Psoas muscle (tissue), 8 donors: ENCODE measurements at places on chromosomes 3 and 15. TPM values are rescaled to one million over a fixed set of nuclear protein-coding genes. Genes with fewer than 3 reads are reported as not detected.

DNA sequence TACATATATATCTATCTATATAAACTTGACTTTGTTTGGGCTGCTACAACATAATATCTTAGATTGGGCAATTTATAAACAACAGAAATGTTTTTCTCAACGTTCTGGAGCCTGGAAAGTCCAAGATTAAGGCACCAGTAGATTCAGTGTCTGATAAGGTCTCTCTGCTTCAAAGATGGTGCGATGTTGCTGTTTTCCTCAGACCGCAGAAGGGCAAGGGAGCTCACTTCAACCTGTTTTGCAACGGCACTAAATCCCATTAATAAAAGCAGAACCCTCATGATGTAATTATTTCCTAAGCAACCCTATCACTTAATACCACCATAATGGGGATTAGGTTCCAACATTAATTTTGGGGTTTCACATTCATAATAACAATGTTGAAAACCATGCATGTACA is 1134.8 kb downstream of the NSUN3 start:
- H3K36me3 ChIP-seq, result no peaks in the 10 kb centered on the region
- no peaks in the 10 kb centered on the region for H3K27me3 ChIP-seq
- no peak overlapping the region for H3K4me3 ChIP-seq
- H3K27ac ChIP-seq, result no peak overlapping the region
- no peaks in the 10 kb centered on the region for H3K4me1 ChIP-seq
- no peak for DNase-seq

DNA sequence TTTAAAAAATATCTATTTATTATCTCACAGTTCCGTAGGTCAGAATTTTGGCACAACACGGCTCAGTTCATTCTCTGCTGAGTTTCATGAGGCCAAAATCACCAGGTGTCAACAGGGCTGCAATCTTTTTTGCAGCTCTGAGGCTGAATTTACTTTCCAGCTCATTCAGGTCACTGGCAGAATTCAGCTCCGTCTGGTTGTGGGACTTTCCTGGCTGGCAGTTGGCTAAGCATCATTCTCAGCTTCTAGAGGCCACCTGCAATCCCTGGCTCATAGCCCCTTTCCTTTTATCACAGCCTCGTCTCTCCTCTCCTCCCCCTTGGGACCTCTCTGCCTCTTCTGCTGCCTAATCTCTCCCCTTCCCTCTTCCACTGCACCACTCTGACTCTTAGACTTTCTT is 174.0 kb upstream of the WNT5A start:
- H3K27me3 ChIP-seq, result no peaks in the 10 kb centered on the region
- no peaks in the 10 kb centered on the region for H3K36me3 ChIP-seq
- no peak for DNase-seq
- H3K4me1 ChIP-seq, result no peaks in the 10 kb centered on the region
- H3K4me3 ChIP-seq, result no peak overlapping the region

GRCh38 chr3:40623567-40623966 is 98.8 kb downstream of the ZNF621 start:
- no peaks in the 10 kb centered on the region for H3K27me3 ChIP-seq
- no peak for DNase-seq
- H3K4me3 ChIP-seq, result no peak overlapping the region
- no peak overlapping the region for H3K27ac ChIP-seq
- H3K4me1 ChIP-seq, result no peaks in the 10 kb centered on the region

DNA sequence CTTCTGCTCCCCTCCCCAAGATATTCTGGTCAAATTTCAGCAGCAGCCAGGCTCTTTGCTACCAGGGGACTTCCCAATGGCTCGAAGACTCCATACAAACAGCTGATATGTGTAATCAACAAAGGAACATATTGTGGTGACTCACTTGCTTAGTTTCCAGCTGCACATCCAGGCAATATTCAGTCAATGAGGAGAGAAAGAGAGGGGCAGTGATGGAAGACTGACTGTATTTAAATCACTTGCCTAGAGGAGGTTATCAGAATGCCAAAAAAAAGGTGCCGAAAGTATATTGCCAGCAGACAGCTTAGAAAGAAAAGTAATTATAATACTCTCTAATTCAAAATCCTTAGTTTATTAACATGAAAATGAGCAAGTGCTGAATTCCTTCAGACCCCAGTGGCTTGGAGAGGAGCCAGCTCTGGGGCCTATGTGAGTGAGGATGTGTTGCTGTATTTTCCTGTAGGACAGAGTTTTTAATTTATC is 236.5 kb downstream of the LRTM1 start:
- no peak overlapping the region for H3K27ac ChIP-seq
- no peak overlapping the region for H3K4me3 ChIP-seq
- DNase-seq, result no peak
- no peaks in the 10 kb centered on the region for H3K4me1 ChIP-seq
- no peaks in the 10 kb centered on the region for H3K36me3 ChIP-seq

DNA sequence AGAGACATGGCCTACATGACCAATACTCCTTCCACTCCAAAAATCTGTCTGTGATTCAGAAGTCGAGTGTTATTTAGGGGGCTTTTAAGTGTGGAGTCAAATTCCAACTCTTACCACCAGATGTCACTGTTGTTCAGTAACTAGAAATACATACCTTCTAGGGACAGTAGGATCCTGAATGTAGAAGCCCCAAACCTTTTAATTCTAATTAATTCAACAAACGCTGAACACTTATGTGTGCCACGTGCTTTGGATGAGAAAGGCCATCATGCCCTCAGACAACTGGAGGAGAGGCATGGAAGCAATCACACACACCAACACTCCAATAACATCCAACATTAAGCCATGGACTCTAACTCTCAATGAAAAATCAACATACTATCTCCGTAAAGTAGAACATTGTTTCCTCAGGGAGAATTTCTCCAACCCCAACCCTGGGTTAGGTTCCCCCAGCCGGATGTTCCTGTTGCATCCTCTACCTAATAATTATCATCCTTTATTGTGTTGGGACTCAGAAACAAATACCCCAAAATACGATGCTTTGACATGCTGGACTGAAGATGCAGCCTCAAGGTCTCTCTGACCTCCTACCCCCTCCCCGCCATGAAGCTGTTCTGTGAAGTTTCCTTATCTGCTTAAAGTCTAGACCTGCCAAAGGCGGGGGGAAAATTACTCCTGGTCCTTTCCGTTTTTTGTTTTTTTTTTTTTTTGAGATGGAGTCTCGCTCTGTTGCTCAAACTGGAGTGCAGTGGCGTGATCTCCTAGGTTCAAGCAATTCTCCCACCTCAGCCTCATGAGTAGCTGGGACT is 8.0 kb upstream of the CCDC13 start:
- no peaks in the 10 kb centered on the region for H3K36me3 ChIP-seq
- H3K27me3 ChIP-seq, result no peaks in the 10 kb centered on the region
- no peak overlapping the region for H3K4me3 ChIP-seq
- no peak overlapping the region for H3K27ac ChIP-seq

DNA sequence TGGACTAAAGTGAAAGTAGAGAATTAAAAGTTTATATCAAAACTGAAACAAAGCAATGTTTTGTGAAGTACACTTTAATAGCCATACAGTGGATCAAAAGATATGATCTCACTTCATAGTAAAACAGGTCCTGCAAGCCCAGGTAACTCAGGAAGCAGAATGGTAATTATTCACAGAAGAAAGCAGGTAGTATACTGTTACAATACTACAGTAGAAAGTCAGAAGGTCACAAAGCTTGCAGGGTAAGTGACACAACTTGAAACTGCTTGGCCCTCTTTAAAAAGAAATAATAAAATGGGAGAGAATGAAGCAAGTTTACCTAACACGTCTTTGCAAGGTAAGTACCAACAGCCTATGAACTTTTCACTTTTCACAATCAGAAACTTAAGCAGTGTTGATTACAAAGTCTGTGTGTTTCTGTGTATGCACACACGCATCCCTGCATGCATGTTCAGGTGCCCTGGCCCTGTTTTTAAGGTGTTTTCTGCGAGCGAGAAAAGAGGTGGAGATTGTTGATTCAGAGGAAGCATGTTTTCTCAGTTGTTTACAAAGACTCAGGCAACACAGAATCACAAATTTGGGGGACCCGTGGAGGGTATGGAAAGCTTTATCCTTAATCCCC is at the start of gene NAALADL2:
Gene NAALADL2, plus strand, starts transcription at position 221 of the 622 bp plus-strand sequence.
- H3K36me3 ChIP-seq, result no peaks in the 10 kb centered on the region

DNA sequence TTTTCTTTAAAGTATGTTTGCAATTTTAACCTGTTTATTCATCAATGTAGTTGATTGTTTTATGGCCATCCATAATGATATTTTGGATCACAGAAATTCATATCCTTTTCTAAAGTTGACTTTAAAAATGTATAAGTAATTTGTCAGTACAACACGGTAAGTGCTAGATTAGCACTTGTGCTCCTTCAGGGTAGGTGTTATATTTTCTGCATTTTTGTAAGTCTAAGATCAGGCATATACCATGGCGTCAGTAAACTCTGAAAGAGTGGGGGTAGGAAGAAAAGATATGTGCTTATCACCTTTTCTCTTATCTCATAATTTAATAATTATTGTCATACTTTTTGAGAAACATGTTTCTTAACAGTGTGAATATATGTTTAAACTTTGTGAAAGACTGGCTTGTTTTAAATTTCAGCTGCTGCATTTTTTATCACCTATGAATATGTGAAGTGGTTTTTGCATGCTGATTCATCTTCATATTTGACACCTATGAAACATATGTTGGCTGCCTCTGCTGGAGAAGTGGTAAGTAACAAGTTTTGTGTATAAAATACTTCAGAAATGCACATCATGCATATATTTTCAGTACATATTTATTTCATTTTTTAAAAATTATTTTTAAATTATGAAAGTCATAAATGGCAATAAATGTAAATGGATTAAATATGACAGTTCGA is 22.1 kb downstream of the SLC25A26 start:
- H3K27me3 ChIP-seq, result no peaks in the 10 kb centered on the region
- H3K36me3 ChIP-seq, result peaks cover 2% of the 10 kb centered on the region
- H3K4me3 ChIP-seq, result no peak overlapping the region
- H3K27ac ChIP-seq, result no peak overlapping the region
- no peaks in the 10 kb centered on the region for H3K4me1 ChIP-seq
- DNase-seq, result no peak

- DNase-seq, result no peak
- no peak overlapping the region for H3K27ac ChIP-seq
- no peaks in the 10 kb centered on the region for H3K27me3 ChIP-seq
- no peak overlapping the region for H3K4me3 ChIP-seq
Measured at GRCh38 chr3:124883766-124884473, 3.2 kb downstream of the ITGB5 start.

DNA sequence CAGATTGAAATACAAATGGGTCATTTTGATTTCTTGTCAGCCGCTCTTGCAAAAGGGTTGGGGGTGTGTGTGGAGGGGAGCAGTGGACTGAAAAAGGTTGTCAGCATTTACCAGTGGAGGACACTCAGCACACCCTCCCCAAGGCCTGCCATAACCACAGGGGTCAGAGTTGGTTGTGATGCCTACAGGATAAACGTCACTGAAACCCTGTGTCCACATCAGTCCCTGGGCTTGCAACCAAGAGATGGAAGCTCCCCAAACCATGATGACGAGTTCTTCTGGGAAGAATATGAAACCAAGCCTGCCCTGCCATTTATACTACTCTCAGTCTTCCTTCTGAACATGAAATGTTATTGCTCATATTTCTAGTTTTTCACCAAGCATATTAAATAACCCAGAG is 54.0 kb upstream of the UMPS start:
- no peak overlapping the region for H3K4me3 ChIP-seq
- peak; percentile 50 for DNase-seq
- peak overlapping the region; percentile 69 for H3K27ac ChIP-seq
- H3K36me3 ChIP-seq, result peaks cover 73% of the 10 kb centered on the region
- no peaks in the 10 kb centered on the region for H3K27me3 ChIP-seq

GRCh38 chr15:57205996-57206395 is 170.3 kb upstream of the CGNL1 start:
- H3K36me3 ChIP-seq, result no peaks in the 10 kb centered on the region
- no peak overlapping the region for H3K4me3 ChIP-seq
- peaks cover 9% of the 10 kb centered on the region for H3K4me1 ChIP-seq
- H3K27me3 ChIP-seq, result no peaks in the 10 kb centered on the region
- H3K27ac ChIP-seq, result no peak overlapping the region

DNA sequence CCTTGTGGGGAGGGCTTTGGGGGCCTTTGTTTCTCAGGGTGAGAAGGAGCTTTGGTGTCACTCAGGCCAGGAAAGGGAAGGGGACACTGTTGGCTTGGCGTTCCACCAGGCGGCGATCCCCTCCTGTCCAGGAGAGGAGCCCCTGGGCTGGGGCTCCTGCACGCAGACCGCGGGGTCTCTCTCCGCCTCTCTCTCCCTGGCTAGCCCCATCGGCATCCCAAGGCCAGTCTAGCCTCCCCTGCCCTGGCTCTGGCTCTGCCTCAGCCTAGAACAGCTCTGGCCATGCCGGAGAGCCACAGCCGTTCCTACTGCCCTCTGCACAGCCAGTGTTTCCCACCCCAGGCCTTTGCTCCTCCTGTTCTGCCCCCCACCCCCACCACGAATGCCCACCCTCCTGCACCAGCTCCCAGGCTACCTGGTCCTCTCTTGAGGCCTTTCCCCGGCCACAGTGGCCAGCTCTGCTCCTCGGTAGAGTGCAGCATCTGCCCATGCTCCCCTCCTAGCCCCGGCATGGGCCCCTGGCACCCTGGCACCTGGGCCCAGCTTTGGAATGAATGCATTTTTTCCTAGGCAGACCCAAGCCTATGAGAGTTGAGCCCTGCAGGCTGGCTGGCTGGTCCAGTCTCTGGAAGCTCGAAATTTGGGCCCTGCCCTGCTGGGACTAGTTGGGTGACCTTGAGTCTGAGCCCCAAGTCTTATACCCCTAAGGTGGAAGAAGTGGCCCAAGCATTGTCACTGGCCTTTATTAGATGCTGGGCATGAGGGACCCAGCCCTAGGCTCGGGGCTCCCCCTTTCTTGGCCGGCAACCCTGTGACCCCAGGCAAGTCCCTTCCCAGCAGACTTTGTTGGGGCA is 2.4 kb downstream of the PLXNA1 start:
- no peaks in the 10 kb centered on the region for H3K27me3 ChIP-seq
- no peak for DNase-seq
- no peak overlapping the region for H3K27ac ChIP-seq
- no peak overlapping the region for H3K4me3 ChIP-seq
- H3K4me1 ChIP-seq, result peaks cover 11% of the 10 kb centered on the region
- H3K36me3 ChIP-seq, result peaks cover 19% of the 10 kb centered on the region

GRCh38 chr15:68699881-68700454 is 120.7 kb downstream of the ANP32A start:
- peaks cover 12% of the 10 kb centered on the region for H3K4me1 ChIP-seq
- no peak for DNase-seq
- no peaks in the 10 kb centered on the region for H3K36me3 ChIP-seq
- H3K27ac ChIP-seq, result peak overlapping the region; percentile 46
- H3K4me3 ChIP-seq, result no peak overlapping the region

DNA sequence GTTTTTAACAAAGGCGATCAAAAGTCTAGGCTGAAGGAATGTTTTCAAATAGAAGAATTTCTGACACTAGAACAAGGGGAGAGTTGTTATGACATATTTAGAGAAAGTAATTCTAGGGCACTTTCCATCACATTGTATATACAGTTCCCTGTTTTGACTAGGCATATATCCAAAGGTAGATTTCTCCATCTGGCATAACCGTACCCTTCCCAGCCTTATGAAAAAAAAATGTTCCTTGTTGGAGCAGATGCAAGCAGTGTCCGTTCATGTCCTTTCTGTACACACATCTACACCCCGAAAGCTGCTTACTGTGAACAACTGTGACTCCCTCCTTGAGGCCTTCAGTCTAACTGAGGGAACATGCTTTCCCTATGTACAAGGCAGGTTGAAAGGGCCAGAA is 271.7 kb upstream of the GBE1 start:
- H3K36me3 ChIP-seq, result no peaks in the 10 kb centered on the region
- no peaks in the 10 kb centered on the region for H3K27me3 ChIP-seq
- no peak overlapping the region for H3K27ac ChIP-seq
- no peak overlapping the region for H3K4me3 ChIP-seq

GRCh38 chr3:126277629-126278378 is 79.4 kb downstream of the KLF15 start:
- H3K4me1 ChIP-seq, result no peaks in the 10 kb centered on the region
- no peaks in the 10 kb centered on the region for H3K36me3 ChIP-seq
- no peak for DNase-seq
- H3K27me3 ChIP-seq, result no peaks in the 10 kb centered on the region

The ALS2CL gene
- total RNA-seq, result 5.0 TPM

The ELL3 gene
- 8.5 TPM for total RNA-seq

The IGSF10 gene
- total RNA-seq, result 0.06 TPM

The GOLGA8O gene
- total RNA-seq, result 0.48 TPM

The CLDN1 gene
- 0.62 TPM for total RNA-seq

The DGKG gene
- total RNA-seq, result 8.0 TPM
